Right ventricle myocardium superior (tissue), 1 donor: ENCODE measurements at places on chromosomes 2 and 18. TPM values are rescaled to one million over a fixed set of nuclear protein-coding genes. Genes with fewer than 3 reads are reported as not detected.

DNA sequence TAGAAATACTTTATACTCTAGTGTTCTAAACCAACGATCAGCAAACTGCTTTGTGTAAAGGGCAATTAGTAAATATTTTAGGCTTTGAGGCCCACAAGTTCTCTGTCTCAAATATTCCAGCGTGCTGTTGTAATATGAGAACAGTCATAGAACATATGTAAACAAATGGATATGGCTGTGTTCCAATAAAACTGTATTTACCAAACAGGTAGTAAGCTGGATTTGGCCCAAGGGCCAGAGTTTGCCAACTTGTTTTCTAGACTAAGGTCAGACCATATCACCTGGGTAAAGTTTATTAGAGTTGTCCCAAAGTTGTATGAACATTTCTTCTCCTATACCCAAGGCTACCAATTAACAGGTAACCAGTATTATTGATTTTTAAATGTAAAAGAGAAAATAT, 303.2 kb upstream of the MC4R start:
- DNase-seq, result no peak

DNA sequence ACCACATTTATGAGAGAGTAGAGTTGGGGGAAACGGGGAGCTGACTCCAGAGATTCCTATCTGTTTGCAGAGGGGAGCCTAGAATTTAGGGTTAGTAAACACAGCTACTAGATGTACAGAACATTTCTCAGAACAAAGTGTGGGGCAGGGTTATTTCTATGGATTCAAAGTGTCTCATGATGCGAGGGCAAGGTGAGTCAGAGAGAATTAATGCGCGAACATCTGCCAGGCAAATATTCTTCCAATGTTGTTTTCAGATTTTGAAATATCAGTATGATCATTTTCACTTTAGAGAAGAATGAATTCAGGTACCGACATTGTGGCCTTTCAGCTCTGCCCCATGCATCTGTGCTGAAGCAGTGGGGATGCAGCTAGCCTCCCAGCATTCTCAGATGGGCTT, 2.0 kb upstream of the DSEL start:
- no peak for DNase-seq

GRCh38 chr2:163351966-163352365, 383.8 kb downstream of the FIGN start:
- DNase-seq, result no peak

- DNase-seq, result no peak
Measured at GRCh38 chr18:50638016-50638883, 78.4 kb downstream of the MAPK4 start.

GRCh38 chr2:131152074-131152473, 46.9 kb downstream of the PLEKHB2 start:
- no peak for DNase-seq

GRCh38 chr2:224594840-224595239, 9.7 kb upstream of the CUL3 start:
- DNase-seq, result no peak

Gene PID1
- 7.1 TPM for total RNA-seq

Gene KIAA2012
- total RNA-seq, result not detected

Gene COLEC12
- total RNA-seq, result 9.1 TPM

Gene ECEL1
- total RNA-seq, result not detected

Gene MBP
- total RNA-seq, result 29.9 TPM
